Activated CD4-positive, alpha-beta T cell treated with anti-CD3 and anti-CD28 coated beads for 24 hours (primary cell): ENCODE measurements at places on chromosomes 1 and 21.

GRCh38 chr1:54425152-54425584, 19.0 kb upstream of the SSBP3 start:
- no peak for DNase-seq

- no peak for DNase-seq
Measured at GRCh38 chr21:28106370-28106890, 886.2 kb downstream of the LTN1 start.

- no peak for DNase-seq
Measured at GRCh38 chr1:209326076-209326475, 257.4 kb upstream of the CAMK1G start.

DNA sequence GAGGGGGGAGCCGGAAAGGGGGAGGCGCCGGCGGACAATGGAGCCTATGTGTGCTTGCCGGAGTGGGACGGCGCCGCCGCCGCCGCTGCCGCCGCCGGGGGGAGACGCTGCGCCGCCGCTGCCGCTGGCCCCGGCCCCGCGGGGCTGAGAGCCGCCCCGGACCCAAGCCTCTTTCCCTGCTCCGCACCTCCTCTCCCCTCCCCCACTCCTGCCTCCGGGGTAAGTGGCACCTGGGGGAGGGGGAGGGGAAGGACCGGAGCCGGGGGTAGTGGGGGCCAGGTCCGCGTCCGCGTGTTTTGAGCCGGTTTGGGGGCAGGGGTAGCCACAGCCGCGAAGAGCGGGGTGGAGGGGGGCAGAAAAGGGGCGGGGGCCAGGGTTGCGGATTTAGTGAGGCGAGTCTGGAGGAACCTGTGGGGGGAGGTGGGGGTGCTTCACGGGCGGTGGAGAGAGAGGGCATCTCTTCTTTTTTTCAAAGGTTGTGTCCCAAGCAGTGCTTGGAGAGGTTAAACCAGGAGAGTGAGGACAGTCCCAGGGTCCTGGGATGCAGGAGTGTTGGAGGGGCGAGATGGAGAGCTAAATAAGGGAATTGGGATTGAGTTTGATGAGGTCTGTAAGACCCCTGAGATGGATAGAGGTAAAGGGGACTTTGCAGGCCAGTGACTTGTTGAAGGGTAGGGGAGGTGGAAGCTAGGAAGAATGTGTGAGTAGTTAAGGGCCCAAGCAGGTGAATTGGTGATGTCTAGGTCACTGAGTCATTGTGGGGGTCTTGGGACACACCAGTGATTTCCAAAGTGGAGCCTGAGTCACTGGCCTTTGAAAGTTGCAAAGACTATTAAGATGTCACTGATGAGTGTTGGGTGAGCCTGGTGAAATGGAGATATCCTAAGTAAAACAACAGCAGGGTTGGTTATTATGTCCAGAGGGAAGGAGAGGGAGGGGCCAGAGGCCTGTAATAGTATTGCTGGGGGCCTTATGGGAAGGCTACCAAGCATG, 59.1 kb downstream of the BCL9 start:
- DNase-seq: no peak

GRCh38 chr21:45724994-45725843, 81.7 kb downstream of the PCBP3 start:
- no peak for DNase-seq

DNA sequence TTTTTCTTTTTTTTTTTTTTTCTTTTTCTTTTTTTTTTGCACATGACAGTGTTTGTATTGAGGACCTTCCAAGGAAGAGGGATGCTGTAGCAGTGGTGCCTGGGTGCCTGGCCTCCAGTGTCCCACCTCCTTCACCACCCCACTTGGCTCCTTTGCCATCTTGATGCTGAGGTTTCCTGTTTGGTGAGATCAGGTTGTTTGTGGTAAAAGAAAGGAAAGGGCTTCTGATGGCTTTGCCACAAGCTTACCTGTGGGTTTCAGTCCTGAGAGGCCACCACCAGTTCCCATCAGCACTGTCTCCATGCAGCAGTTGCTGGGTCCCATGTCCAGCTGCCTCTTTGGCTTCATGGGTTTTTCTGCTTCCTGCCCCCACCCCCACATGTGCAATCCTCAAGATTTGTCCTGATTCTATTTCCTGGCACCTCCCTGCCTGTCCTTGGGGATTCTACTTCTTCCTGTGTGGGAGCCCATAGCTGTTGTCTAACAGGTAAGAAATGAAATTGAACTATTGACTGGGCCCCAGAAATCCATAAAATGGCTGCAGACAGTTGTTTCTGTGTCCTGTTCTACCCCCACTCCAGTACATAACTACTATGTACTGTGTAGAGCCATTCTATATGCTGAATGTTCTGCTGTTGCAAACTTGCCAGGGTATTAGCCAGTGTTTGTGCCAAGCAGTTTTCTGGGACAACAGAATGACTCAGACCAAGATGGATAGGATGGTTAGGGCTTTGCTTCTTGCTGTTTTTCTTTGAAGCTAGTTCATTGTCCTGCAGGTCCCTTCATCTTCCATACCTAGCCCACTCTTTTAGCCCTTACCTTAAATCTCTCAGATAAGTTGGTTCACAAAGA, 4.2 kb upstream of the CCDC28B start:
- DNase-seq: no peak

GRCh38 chr1:36602184-36602583, 119.5 kb upstream of the CSF3R start:
- DNase-seq: no peak

DNA sequence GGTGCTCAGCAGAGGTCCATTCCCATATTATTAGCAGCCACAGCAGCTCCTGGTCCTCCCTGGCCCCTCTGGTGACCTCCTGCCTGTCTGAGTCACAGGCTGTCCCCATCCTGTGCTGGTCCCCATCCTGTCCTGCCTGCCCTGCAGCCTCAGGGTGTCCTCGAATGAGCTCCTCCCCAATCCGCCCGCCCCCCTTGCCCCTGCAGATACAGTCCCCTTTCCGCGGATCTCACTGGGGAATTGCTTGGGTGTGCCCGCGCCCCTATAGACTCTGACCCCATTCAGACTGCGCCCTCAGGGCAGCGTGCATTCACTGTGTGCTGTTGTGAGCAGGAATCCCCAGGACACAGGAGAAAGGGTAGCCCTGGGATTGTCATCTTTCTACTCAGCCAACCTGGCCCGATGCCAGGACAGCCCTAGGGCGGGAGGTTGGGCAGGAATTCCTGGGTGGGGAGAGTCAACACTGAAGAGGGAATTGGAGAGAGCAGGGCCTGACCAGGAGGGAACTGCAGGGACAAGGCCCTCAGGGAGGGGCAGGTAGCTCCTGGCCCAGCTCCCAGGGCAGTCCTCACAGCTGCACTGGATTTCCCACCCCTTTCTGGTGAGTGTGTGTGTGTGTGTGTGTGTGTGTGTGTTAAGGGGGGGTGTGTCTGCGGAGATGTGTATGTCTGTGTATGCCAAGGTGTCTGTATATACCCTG, 1.1 kb upstream of the GUCA2A start:
- DNase-seq: no peak

- DNase-seq: no peak
Measured at GRCh38 chr1:84851839-84852238, 41.2 kb downstream of the LPAR3 start.

GRCh38 chr1:1626207-1627141, 5.5 kb upstream of the MMP23B start:
- DNase-seq: no peak

- DNase-seq: no peak
Measured at GRCh38 chr1:156845055-156845952, 13.6 kb downstream of the INSRR start.

DNA sequence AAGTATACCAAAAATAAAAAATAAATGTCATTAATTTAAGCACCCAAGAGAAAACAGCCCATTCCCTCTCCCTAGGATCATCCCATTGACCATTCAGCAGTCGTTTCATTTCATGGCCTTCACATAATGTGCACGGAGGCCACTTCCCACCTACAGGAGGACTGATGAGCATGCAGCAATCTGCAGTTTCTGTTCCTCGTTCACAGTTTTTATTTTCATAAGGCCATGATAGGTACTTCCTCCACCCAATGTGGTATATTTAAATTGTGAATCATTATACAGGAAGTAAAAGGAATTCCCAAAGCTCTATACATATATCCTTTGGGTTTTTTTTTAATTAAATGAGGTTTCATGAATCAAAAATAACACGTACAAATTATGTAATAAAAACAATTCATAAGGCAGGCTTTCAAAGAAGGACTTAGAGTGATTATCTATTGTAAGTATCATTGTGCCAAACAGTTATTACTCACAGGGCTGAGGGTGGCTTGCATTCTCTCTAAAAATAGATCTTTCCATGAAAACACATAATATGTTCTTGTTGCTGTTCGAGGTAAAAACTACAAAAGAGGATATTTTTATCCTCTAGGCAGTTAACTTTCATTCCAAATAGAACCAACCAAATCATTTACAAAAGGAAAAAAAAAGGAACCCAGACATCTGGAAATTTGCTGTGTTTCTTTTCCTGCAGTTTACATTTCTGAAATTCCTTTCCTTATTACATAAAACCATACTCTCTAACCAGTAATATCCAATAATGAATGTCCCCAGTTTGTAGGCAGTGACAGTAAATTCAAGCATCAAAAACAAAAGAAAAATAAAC, 27.5 kb upstream of the SLC44A3 start:
- no peak for DNase-seq

DNA sequence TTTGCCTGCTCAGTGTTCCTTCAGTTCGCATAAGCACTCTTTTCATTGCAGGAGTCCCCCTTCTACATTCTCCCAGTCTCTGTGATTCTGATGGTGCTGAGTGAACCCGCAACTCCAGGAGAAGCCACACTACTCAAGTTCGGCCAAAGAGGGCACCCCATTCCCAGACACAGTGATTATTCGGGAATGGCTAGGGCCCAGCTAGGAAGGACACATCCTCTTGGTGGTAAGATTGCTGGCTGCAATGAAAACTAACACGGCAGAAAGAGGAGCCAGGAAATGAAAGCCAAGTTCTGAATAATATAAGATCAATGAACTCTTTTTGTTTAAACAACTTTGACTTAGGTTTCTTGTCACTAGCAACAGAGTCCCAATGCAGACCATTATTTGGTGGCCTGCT, 14.9 kb downstream of the CREG1 start:
- no peak for DNase-seq

GRCh38 chr21:45290948-45291612, 3.4 kb upstream of the POFUT2 start:
- DNase-seq: no peak

DNA sequence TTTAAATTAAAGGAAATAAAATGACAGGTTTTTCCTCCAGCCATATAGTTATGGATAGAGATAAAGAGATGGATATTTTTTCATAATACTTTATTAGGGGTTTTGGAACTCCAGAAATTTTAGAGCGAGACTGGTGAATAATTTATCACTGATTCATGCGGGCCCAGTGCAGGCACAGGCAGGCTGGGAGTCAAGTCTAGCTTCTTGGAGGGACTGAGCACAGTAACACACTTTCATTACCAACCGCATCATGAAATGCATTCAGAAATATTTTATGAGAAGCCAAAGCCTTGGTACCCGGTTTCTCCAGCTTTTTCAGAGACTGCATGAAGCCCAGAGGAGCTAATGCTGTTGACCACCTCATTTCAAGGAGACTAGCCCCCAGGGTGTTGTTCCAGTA, 215.6 kb downstream of the TNR start:
- no peak for DNase-seq

DNA sequence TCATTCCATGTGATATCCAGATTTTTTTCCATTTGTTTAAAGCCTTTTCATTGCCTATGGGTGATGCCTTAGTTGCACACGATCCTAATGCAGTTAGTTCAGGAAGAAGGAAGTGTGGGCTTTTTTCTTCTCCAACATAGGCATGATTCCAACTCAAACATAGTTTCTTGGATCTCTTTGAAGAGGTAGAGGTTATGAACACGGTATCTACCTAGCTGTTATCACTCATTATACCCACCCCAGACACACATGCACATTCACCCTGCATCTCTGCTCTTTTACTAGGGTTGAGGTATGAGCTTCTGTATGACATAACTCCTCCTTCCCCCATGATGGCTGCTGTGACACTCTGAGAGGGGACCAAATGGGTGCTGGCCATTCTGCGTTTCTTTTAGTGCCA, 122.1 kb upstream of the ZNF648 start:
- DNase-seq: no peak

- DNase-seq: no peak
Measured at GRCh38 chr1:208921259-208921658, 662.3 kb upstream of the CAMK1G start.

- DNase-seq: no peak
Measured at GRCh38 chr1:183869230-183869629, 64.3 kb downstream of the RGL1 start.

GRCh38 chr1:60290393-60290792, 216.8 kb upstream of the C1orf87 start:
- DNase-seq: no peak

- DNase-seq: no peak
Measured at GRCh38 chr1:172343240-172344160, 77.0 kb upstream of the C1orf105 start.

- DNase-seq: no peak
Measured at GRCh38 chr1:229171934-229172333, 99.0 kb upstream of the RAB4A start.

GRCh38 chr1:91650764-91651163, 150.1 kb downstream of the CDC7 start:
- no peak for DNase-seq

GRCh38 chr1:40739455-40740008, 44.1 kb upstream of the KCNQ4 start:
- DNase-seq: no peak

DNA sequence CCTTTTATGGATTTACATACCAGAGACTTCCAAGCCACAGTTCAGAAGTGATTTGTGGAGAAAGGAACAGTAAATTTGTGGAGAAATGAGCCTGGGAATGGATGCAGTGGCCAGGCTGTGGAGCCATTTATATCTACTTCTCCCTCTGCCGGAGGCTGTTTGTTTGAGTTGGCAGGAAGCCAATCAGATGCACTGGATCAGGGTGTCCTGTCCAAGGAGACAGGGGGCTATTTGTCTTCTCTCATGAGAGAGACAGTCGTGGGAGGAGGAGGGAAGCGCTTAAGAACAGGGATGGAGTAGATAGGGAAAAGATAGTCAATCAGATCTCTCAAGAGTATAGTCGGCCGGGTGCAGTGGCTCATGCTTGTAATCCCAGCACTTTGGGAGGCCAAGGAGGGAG, 2.8 kb upstream of the HAPLN2 start:
- no peak for DNase-seq

GRCh38 chr21:33490991-33491372, 534 bp downstream of the DNAJC28 start:
- no peak for DNase-seq

DNA sequence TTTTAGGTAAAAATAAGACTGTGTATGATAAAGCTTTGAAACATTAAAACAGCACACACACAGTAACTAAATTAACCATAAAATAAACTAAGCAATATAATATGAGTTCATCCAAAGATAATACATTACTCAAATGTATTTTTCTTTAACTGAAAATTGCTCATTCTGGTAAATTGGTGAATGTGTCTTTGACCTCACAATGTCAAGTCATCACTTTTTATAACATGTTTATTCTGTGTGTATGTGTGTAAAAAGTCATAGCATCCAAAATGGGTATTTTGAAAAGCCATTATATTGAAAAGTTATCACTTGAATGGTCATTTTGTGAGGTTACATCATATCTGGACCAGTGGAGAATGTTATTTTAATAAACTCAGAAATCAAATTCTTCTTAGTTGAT, 724.6 kb downstream of the ADGRL2 start:
- no peak for DNase-seq

- DNase-seq: no peak
Measured at GRCh38 chr21:35829067-35829466, 231.3 kb downstream of the SETD4 start.
